Activated CD8-positive, alpha-beta memory T cell treated with anti-CD3 and anti-CD28 coated beads for 1 hour (primary cell): ENCODE measurements at places on chromosomes 1 and 21.

DNA sequence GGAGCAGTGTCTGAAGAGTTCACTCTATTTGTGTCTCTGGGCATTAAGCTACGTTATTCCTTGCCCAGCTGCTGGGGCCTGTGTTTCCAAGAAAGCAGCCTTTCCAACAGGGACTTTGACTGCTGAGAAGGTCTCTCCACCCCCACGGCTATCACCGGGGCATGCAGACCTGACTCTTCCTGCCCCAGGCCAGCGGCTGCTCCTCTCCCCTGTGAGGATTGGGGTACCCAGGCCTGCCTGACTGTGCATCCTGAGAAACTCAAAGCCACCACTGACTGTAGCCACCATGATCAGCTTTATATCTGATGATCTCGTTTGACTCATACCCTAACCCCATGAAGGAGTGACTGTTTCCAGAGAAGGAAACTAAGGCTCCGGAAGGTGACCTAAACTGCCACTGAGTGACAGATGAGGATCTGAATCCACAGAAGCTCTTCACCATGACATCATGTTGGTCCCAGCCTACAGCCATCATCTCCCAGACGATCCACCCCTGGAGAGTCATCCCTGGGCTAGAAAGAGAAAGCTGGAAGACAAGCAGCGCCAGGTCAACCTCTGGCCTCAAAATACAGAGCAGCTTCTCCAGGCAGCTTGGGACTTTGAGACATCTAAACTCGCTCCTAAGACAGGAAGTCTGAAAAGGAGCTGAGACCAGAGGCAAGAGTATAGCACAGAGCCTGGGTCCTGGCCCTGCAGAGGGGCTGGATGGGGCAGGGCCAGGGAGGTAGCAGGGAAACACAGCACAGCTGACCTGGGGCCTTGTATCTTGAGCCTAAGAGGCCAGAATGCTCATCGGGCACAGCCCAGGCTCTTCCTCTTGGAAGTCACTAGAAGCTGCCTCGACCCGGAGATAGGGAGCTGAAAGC, 244.0 kb upstream of the VAMP3 start:
- DNase-seq: no peak

DNA sequence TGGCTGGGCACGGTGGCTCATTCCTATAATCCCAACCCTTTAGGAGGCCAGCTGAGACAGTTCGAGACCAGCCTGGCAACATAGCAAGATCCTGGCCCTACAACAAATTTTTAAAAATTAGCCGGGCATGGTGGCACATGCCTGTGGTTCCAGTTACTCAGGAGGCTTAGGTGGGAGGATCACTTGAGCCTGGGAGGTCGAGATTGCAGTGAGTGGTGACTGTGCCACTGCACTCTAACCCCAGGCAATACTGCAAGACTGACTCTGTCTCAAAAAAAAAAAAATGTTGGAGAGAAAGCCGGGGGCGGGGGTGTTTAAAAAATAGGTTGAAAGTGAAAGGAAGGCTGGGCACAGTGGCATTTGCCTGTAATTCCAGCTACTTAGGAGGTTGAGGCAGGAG, 16.5 kb downstream of the CLDN19 start:
- DNase-seq: no peak

DNA sequence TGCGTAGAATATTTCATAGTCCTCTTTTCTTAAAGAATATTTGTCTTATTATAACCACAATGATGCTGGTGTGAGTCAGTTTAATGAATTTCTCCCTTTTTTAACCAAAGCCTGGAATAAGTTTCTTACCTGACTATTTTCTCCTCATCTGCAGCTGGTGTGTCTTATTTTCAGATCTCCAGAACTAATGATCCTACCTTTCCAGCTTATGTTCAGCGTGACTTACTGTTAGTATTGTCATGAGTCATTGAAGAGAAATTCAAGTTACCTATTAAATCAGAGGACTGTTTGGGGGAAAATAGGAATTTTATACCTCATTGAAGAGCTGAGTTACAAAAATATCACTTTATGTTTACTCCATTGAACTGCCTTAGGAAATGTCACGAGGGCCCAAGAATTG, 482.1 kb downstream of the RWDD3 start:
- DNase-seq: no peak

DNA sequence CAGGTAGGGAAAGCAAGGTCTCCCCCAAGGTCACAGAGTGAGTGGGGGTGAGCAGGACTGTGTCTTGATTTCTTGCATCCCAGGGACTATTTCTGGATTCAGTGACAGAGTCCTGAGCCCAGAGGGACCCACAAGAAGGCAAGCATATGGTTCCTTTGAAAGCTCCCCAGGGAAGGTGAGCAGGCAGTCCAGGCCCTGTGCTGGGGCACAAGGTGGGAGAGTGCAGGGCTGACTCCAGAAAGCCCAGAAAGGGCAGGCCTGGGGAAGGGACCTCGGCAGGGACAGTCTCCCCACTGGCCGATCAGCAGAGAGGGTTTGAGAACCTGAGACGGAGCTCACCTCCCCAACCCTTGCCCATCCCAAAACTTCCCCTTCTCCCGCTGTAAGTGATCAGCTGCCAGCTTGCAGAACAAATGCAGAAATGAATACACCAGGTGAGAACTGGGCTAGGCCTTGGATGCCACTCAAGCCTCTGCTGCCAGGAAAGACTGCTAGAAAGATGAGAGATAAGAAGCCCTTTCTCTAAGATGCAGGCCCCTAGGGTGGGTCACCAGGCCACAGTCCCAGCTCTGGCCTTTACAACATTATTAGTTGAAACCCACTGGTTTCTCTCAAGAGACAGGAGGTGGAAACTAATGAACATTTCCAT, 121.0 kb downstream of the GLIS1 start:
- no peak for DNase-seq

GRCh38 chr1:67590329-67590728, 94.7 kb upstream of the GADD45A start:
- DNase-seq: no peak

- no peak for DNase-seq
Observed at GRCh38 chr1:16149702-16150488, 6.0 kb downstream of the EPHA2 start.

GRCh38 chr1:55235722-55236121, 20.6 kb upstream of the USP24 start:
- DNase-seq: no peak

GRCh38 chr1:12587981-12588640, 29.9 kb downstream of the DHRS3 start:
- no peak for DNase-seq

DNA sequence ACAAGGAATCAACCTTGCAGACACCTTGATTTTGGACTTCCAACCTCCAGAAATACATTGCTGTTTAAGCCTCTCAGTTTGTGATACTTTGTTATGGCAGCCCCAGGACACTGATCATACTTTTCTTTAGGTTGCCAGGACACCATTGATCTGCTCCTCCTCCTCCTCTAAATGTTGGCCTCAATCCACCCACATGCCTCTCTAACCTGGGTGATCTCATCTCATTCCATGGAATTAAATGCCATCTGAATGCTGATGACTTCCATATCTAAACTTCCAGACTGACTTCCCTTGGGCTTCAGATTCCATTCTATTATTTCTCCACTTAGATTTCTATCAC, 7.4 kb upstream of the PPP1R15B start:
- DNase-seq: no peak

DNA sequence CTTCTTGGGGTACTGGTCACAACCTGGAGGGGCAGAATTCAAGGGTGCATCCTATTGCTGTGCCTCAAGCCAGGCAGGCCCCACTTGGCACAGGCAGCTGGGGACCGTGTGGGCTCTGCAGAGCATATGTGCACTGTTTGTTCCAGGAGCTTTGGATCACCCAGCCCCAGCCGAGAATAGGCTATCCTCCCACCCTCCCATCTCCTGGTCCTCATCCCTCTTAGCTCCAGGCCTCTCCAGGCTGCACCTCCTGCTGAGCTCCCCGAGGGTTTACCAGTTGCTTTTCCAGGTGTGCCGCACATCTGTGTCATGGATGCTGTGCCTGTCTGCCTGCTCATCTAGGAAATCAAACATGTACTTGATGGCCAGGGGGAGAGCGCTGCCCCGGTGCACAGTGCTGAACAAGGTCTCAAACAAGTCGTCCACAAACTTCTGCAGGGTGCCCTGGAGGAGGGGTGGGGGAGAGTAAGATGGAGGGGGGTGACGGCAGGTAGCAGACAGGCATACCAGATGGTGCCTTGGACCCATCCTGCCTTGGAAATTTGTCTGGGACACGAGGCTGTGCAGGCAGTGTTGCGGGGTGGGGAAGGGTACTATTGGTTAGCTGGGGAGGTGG, 120.5 kb upstream of the CD34 start:
- no peak for DNase-seq

DNA sequence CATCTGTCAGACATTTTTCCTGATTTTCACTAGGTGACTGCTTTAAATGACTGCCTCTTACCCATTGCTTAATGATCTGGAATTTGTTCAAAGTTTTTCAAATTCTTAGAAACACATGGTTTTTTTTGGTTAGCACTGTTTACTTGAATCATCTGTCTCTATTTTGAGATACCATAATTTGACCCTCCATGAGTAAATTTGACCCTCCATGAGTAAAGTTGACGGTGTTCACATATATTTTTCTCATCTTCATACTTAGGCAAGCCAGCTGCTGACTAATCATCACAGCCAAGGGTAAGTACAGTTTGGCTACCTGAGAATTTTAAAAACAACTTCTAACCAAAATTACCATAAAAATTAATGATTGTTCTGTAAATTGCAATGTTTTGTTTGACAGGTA, 586.5 kb downstream of the PTBP2 start:
- no peak for DNase-seq

GRCh38 chr1:44831516-44831915, 11.5 kb downstream of the PTCH2 start:
- DNase-seq: no peak

DNA sequence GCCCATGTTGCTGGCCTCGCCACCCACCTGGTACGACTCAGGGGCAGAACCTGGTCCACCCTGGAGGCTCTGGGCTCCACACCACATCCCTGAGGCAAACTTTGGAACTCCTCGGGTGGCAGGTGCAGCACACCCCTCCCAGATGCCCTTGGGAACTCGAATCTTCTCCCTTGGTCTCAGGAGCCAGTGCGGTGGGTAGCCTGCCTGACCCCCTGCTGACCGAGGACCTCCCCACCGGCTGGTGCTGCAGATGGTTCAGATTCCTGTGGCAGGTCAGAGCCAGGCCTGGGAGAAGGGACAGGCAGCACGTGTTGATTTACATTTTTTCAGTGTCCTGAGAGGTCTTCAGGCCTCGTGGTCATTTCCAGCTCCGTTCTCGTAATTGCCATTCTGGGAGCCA, 6.3 kb upstream of the CFAP410 start:
- DNase-seq: no peak

GRCh38 chr1:31507221-31507620, 69.1 kb upstream of the TINAGL1 start:
- no peak for DNase-seq

- DNase-seq: no peak
Observed at GRCh38 chr1:107076841-107077240, 20.4 kb downstream of the PRMT6 start.

GRCh38 chr1:190615818-190616217, 138.2 kb upstream of the BRINP3 start:
- no peak for DNase-seq

GRCh38 chr1:180229483-180230415, at the start of gene LHX4:
Gene LHX4, plus strand, starts transcription at chr1:180230264. Its CDS starts 266 bp downstream, at chr1:180230530.
- DNase-seq: no peak

DNA sequence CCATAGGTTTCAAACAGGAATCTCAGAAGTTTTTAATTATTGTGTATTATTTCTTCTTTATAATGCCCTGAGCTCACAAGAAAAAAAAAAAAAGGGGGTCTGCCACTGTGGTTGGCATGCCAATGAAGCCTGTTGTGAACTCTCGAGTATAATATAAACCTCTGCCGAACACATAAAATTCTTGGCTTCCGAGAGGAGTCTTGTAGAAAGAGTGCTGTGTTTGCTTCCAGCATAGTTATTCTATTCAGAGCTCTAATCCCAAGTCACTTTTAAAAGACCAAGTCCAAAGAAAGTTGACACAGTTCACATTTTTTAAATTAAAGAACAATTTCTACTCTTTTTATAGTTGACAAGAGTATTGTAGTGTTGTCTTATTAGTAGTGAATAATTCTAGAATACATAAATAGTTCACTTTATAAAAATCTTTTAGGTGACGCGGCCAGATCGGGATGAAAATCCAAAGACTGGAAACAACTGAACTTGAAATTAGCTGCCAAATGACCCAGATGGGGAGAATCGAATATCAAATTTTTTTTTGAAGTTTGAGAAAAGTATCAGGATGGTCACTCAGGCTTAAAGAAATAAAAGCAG, 293.2 kb downstream of the DUSP10 start:
- DNase-seq: no peak

GRCh38 chr1:98660940-98661543, 479 bp upstream of the SNX7 start:
- DNase-seq: no peak

DNA sequence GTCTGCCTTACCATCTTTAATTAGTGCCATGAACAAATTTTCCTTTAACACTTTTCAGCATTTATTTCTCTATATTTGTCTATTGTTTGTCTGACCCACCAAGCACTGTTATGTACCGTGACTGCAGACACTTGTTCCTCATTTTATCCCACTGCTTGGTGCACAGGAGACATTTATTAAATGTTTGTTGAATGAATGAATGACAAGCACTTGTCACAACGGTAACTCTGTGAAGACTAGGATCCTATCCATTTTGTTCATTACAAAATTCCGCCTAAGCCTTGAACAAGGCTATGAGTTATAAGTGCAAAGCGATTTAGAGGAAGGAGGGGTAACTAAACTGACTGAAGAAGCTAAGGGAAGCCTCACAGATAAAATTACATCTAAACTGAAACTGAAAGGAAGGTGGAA, 379 bp upstream of the STRIP1 start:
- DNase-seq: no peak

GRCh38 chr1:75985827-75986226, 53.6 kb upstream of the ASB17 start:
- no peak for DNase-seq

DNA sequence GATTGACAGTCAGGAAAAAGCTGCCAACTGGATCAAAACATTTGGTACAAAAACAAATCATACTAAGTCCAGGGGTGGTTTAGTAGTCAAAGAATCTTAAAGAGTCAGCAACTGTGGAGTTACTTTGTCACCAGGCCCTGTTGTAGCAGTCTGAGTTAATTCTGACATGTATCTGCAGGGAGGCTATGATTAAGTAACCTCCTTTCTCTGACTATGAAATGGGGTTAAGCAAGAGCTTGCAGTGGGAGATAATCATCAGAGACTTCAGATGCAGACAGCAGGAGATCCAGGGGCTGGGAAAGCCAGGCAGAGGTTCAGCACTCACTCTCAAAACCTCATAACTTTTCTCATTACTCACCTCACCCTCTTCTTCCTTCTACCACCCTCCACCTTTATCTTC, 99.2 kb upstream of the BTG3 start:
- DNase-seq: no peak

- no peak for DNase-seq
Observed at GRCh38 chr1:206041640-206042039, 11.3 kb upstream of the RHEX start.

DNA sequence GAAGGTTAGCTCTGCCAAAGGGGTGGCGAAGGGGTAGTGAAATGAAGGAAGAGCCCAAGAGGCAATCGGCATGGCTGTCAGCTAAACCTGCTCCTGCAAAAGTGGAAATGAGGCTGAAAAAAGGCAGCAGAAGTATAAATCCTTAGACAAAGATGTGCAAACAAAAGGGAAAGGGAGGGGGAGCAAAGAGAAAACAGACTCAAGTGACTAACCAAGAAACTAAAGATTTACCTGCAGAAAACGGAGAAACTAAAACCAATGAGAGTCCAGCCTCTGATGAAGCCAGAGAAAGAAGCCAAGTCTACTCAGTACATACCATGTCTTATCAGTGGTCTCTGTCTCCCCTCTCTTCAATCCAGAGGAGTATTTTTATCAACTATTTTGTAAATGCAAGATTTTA, 25.4 kb downstream of the SCAF4 start:
- no peak for DNase-seq
